Endothelial cell of umbilical vein (primary cell): ENCODE measurements at places on chromosomes 16 and 17. TPM values are rescaled to one million over a fixed set of nuclear protein-coding genes. Genes with fewer than 3 reads are reported as not detected.
A peak's percentile ranks its signal among the peaks of the same experiment; 100 is the strongest.

- H3K4me1 ChIP-seq = peaks cover 2% of the 10 kb centered on the region
- H3K4me3 ChIP-seq = no peak overlapping the region
- H3K27ac ChIP-seq = no peak overlapping the region
- peak; percentile 76 for DNase-seq
These were observed 9.2 kb downstream of the PIGQ start for GRCh38 chr16:578870-579405.

DNA sequence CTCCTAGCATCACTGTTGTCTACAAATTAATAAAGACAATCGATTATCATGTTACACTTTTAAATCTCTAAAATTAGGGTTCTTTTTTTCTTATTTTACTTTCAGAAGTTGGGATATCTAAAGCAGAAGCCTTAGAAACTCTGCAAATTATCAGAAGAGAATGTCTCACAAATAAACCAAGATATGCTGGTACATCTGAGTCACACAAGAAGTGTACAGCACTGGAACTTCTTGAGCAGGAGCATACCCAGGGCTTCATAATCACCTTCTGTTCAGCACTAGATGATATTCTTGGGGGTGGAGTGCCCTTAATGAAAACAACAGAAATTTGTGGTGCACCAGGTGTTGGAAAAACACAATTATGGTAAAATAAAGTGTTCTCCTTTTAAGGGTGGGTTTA, 2.4 kb downstream of the RAD51C start:
- no peak overlapping the region for H3K4me3 ChIP-seq
- peaks cover 14% of the 10 kb centered on the region for H3K4me1 ChIP-seq
- no peaks in the 10 kb centered on the region for H3K27me3 ChIP-seq
- H3K27ac ChIP-seq = no peak overlapping the region
- H3K36me3 ChIP-seq = no peaks in the 10 kb centered on the region

GRCh38 chr17:4898351-4898750, 985 bp upstream of the C17orf107 start:
- DNase-seq = no peak
- H3K36me3 ChIP-seq = no peaks in the 10 kb centered on the region
- no peaks in the 10 kb centered on the region for H3K27me3 ChIP-seq
- H3K4me3 ChIP-seq = no peak overlapping the region

GRCh38 chr16:49625311-49626065, 230.4 kb downstream of the ZNF423 start:
- H3K4me3 ChIP-seq = no peak overlapping the region
- no peak overlapping the region for H3K27ac ChIP-seq
- no peak for DNase-seq

GRCh38 chr16:78956859-78957258, 643.7 kb downstream of the MAF start:
- H3K4me1 ChIP-seq = no peaks in the 10 kb centered on the region
- H3K27ac ChIP-seq = no peak overlapping the region
- H3K27me3 ChIP-seq = no peaks in the 10 kb centered on the region
- H3K36me3 ChIP-seq = no peaks in the 10 kb centered on the region
- no peak overlapping the region for H3K4me3 ChIP-seq
- no peak for DNase-seq

DNA sequence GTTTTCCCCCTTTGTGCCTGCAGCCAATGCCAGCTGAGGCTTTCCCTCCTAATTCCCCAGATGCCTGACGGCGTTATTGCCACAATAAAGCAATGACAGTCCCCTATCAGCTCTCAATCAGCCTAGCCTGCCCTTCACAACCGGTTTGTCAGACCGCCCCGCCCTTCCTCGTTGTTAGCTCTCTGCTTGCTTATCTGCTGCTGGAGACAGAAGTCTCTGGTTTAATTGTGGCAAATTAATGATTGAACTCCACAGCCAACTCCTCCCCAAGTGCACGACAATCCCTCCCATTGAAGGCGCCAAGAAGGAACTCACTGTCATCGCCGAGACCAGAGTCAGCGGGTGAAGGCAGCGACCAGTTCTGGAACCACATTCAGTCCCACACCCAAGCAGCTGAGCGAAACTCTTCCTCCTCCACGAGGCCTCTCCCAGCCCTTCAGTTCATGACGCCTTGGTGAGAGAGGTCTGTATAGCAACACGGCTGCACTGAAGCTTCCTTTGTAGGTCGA, 474.4 kb downstream of the SLC39A11 start:
- H3K4me1 ChIP-seq = no peaks in the 10 kb centered on the region
- no peak overlapping the region for H3K27ac ChIP-seq
- no peaks in the 10 kb centered on the region for H3K27me3 ChIP-seq
- DNase-seq = no peak
- no peaks in the 10 kb centered on the region for H3K36me3 ChIP-seq

GRCh38 chr17:31715446-31715845, 143.6 kb downstream of the COPRS start:
- H3K27ac ChIP-seq = no peak overlapping the region
- H3K4me1 ChIP-seq = peaks cover 4% of the 10 kb centered on the region
- H3K4me3 ChIP-seq = no peak overlapping the region
- no peaks in the 10 kb centered on the region for H3K36me3 ChIP-seq

DNA sequence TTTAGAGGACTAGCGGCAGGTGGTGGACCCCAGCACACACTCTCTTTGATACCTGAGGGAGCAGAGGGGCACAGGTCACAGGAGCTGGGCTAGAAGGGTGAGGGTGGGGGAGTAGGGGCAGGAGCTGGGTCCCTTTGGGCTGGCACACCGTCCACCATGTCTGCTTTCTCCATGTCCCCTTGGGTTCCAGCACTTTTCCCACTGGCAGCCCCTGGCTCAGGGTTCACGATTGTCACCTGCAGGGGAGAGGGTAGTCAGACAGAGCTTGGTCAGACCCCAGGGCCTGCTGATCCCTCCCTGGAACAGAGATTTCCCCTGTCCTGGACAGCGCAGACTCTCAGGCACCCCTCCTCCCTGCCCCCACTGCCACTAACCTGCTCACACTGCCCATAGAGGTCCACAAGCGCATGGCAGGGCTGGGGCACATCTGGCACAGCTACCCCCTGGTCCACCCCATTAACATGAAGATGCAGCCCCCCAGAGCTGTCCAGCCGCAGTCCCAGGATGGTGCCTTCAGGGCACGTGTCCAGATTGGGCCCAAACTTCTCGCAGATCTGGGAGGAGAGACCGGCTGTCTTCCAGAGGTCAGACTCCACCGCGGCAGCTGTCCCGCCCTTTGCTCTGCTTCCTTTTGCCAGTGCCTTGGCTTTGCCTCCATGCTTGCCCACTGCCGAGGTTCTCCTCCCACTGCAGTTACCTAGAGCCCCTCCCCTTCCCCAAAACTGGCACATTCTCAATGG, 3.1 kb upstream of the GPS2 start:
- H3K4me1 ChIP-seq = peaks cover 22% of the 10 kb centered on the region
- no peaks in the 10 kb centered on the region for H3K27me3 ChIP-seq

DNA sequence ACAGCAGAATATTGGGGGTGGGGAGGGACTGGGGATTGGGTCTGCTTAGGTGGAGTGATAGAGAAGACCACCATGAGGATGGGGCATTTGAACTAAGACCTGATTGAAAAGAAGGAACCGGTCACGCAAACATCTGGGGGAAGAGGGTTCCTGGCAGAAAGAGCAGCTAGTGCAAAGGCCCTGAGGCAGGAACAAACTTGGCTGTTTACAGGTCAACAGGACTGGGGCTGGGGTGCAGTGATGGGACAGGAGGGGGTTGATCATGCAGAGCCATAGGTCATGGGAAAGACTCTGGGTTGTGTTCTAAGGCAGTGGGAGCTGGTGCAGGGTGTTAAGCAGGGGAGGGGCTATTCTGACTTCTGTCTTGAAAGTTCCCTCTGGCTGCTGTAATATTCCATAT, 1.9 kb downstream of the DRG2 start:
- H3K27ac ChIP-seq = no peak overlapping the region
- H3K27me3 ChIP-seq = no peaks in the 10 kb centered on the region
- no peak for DNase-seq
- no peaks in the 10 kb centered on the region for H3K36me3 ChIP-seq
- peaks cover 8% of the 10 kb centered on the region for H3K4me1 ChIP-seq
- H3K4me3 ChIP-seq = no peak overlapping the region

The PIRT gene
- not detected in 2 replicates for polyA plus RNA-seq

The PRSS33 gene
- not detected in 2 replicates for polyA plus RNA-seq

The ITFG1 gene
- 31.6 and 32.1 TPM in 2 replicates for polyA plus RNA-seq
